Dorsolateral prefrontal cortex (tissue), 122 donors: ENCODE measurements at places on chromosomes 4 and X.
A peak's percentile ranks its signal among the peaks of the same experiment; 100 is the strongest.

- DNase-seq: no peak
Measured at GRCh38 chrX:14777525-14777924, 95.3 kb downstream of the FANCB start.

DNA sequence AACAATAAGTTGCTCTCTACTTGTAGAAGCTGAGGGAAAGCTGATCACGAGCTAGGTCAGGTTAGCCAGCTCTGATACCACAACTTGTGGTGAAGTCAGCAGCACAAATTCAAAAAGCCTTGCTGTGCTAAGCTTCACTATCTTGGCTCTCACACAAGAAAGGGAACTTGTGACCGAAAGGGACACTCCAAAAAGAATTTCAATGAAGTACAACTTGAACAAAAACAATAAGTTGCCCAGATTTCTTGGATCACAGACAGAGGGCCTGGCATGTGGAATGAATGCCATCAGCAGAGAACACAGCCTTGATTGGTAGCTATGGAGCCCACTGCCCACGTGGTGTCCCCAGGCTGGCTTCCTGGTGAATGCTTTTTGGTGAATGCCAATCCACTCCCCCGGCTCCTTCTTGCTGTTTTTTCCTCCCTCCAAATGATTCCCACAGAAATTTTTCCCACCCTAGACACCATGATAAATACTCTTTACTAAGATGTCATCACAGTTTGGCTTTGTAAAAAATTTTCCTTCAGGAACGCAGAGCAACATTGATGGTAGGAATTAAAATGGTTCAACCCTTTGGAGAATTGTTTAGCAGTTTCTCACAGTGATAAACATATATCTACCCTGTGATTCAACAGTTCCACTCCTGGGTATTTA is 82.6 kb downstream of the ANXA3 start:
- peak; percentile 69 for DNase-seq

DNA sequence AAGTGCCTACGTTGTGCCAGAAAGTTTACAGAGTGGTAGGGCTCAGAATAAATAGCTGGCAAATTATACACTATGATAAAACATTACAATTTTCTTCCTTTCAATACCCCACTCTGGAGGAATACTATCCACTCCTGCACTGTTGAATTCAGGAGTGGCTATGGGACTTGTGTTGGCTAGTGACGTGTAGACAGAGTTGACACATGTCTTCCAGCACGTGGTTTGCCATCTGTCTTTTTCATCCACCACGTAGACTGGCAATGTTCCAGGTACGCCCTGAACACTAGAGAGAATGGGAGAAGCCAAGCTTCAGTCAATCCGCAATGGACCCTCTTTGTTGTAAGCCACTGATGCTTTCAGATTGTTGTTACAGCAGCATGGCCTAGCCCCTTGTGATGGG is 168.8 kb upstream of the RBPJ start:
- no peak for DNase-seq

DNA sequence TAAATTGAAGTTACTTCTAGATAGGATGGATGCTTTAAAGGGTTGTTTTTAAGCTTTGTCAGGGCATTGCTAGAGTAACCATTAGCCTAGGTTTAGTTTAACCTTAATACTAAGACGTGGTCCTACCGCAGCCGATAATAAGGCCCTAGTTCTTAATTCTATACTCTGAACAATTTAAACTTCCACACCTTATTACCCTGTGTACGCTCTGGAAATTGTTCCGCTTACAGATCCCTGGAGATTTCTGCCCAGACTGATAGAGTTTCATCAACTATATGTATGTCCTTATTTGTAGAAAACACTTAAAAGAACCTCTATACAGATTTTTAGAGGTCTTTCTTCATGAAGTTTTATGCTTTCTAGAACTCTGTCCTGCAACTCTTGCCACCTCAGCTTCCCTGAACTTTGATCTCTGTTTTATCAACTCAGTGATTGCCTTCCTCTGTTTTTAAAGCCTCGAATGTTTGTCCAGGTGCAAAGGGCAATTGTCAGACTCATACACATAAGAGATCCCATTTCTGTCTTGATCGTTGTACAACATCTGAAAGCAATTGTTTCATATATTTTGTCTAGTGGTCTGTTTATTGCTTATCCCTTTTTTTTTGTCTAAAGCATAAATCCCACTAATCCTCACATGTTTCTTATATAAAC is 71.1 kb upstream of the VCX start:
- DNase-seq: no peak

- no peak for DNase-seq
Measured at GRCh38 chr4:89249313-89249712, 58.3 kb downstream of the GPRIN3 start.

DNA sequence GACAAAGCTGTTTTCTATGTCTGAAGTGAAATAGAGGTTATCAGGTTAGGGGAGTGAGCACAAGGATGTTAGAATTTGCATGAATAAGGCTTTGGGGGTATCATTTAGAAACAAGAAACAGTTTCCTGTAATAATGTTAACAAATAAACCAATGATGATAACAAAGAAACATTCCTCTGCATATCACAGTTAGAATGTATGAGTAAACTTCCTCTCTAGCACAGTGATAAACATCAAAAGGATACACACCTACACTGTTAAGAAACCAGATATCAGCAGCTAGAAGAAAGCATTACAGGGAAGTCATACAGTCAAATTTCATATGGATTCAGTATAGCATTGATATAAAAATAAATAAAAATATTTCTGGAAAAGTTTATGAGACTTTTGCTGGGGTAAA is 340.0 kb upstream of the MAGEB16 start:
- no peak for DNase-seq

GRCh38 chrX:70436343-70436742 is 8.3 kb upstream of the DLG3 start:
- no peak for DNase-seq

DNA sequence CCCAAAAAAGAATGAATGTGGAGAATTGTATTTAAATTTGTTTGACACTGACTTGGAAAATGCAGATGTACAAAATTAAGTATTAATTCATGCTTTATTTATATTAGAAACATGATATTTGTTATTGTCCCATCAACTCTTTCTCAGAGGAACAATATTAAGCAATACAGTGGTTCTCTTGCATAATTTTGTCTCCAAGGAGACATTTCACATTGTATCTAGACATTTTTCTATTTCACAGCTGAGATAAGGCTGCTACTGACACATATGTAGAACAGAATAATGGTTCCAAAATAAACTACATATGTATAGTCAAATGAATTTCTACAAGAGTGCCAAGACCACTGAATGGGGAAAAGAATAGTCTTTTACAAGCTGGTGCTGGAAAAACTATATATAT is 427.9 kb upstream of the SPANXN1 start:
- no peak for DNase-seq

DNA sequence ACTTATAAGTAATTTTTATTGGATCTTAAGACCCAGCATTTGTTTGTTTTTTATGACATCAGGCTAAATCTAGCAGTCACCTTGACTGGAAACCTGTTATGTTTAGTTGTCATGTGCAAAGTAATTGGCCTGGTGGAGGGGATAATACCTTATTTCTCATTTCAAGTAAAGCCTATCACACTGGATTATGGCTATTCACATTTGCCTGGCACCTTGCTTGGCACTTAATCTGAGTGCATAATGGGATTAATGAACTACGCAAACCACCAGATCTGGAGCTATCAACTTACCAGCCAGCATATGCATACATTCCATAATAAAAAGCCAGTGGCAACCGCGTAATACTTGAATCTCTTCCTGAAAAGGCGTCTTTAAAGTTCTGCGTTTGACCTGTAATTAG is 23.2 kb downstream of the SLC7A11 start:
- DNase-seq: no peak
